C1 segment of cervical spinal cord (tissue), 14 donors: ENCODE measurements at places on chromosomes 5 and 9.

DNA sequence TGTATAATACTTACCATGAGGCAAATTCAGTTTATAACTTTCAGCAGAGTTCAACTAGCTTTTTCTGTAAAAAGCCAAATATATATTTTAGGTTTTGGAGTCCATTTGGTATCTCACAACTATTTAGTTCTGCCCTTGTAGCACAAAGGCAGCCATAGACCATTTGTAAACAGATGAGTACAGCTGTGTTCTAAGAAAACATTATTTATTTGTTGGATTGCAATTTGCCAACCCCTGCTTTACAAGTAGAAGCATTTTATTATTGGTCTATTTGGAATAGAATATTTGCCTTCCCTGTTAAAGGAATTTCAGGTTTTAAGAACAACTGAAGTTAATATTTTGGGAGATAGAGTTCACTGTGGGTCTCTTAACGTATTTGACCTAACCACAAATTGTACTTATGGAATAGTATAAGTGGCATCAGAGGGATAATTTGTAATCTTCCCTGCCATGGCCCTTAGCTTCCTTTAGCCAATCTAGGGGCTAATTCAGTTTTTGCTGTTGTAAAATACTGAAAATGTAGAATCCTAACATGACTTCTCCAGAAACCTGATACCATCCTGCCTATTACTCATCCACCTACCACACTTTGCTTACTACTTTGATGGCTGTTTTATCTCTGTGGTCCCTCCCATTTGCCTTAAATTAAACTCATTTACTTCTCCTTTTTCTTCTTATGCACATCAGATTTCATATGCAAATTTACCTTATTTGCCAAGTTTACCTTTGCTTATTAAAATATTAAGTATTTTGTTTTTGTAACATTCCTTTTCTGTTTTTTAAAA is 109.2 kb downstream of the DMXL1 start:
- no peak for DNase-seq

- peak; percentile 16 for DNase-seq
Measured at GRCh38 chr9:5442400-5443011, 4.8 kb upstream of the PLGRKT start.

DNA sequence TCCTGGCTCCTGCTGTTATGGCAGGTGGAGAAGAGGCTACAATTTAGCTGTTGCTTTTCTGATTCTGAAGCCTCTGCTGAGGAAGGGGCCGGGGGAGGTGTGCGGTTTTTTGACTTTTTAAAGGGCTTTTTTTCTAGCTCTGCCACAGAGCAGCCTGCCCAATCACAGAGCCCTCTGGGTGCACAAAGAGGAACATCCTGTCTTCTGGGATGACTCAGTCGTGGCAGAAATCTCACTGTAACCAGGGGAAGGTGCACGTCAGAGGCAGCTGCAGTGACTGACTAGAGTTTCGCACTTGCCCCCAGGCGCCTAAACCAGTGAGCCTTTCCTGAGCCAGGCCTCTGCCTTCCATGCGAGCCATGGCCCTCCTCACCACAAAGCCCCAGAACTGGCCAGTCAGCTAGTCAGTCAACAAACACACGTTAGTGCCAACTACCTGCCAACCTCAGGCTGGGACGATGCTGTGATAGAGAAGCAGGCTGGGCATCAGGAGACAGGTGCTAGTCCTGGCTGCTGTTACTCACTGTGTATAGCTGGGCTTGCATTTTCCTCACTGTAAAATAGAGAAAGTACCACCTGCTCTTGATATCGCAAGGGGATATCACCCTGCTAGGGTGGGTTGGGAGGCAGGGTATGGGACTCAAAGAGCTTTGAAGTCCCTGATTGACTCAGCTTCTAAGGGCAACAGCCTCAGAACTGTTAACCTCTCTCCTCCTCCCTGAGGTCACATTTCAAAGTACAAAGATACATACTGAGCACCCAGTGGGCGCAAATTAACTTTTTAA is 2.2 kb downstream of the AKNA start:
- DNase-seq, result peak; percentile 56

DNA sequence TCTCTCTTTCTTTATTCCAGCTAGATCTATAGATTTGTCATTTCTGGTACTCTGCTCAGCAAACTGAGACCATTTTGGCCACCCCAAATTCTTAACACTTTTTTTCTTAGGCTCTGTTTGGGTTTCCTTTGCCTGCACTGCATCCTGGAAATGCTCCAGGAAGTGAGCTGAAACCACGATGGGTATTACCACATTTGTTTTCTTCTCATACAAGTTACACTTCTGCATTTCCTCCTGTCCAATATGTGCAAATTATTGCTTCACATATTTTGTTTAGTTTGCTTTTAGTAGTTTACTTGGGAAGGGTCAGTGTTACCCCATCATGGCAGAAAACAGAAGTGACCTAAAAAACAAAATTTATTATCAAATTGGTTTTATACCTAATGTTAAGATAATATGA is 498.6 kb upstream of the GRIN3A start:
- no peak for DNase-seq

- no peak for DNase-seq
Measured at GRCh38 chr5:55187370-55187769, 14.4 kb upstream of the CDC20B start.

DNA sequence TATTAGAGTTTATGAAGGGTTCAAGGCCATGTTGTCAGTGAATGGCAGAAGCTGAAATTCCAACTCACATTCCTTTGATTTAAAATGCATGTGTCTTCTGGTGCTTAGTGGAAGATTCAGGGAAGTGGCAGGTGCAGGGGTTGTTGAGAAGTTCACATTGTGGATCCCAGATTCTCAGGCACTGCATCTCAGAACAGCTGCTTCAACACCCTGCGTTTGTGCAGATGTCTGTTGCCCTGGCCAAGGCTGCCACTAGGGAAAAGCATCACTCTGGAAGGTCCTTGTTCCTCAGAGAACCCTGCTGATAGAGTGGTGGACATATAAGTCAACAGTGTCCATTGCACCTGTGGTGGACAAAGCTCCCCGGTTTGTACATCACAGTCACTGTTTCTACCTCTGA is 162.7 kb downstream of the PAPPA start:
- no peak for DNase-seq

DNA sequence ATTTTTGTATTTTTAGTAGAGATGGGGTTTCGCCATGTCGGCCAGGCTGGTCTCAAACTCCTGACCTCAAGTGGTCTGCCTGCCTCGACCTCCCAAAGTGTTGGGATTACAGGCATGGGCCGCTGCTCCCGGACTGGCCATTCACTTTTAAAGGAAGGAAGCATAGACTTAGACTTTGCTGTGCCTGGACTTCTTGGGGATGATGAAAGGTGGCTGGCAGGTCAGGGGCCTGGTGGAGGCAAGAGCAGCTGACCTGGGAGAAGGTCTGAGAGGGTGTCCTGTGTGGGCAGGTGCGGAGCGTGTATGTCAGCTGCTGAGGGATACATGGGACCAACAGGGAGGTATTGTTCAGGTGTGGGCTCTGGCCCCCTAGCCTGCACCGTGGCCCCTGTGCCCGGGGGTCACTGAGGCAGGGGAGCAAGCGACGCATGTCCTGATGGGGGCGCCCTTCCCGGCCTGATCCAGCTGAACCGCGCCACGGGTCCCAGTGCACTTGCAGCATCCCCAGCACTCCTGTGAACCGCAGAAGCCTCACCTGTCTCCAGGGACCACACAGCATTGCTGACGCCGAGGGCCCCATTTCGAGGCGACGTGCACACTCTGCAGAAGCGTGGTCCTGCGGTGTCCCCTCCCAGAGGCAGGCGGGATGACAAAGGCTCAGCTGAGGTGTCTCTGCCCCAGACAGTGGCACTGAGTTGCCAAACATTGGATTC is 23.1 kb downstream of the NDUFS6 start:
- no peak for DNase-seq

DNA sequence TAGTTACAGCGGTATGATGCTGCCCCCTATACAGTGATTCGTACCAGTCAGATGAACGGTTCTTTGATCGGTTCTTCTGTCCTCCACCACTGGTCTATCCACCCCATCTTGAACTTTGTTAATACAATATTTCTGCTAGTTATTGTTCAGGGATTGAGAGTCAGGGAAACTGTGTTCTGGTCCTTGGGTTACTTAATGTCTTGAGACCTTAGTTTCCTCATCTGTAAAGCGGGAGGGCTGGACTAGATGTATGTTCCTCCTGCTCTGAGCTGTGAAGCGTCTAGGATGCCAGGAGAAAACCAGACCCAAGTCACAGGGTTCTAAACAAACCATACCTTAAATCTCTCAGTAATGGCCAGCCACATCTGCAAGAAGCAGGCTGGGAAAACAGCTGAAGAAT is 1.4 kb upstream of the PIP5K1B start:
- no peak for DNase-seq

DNA sequence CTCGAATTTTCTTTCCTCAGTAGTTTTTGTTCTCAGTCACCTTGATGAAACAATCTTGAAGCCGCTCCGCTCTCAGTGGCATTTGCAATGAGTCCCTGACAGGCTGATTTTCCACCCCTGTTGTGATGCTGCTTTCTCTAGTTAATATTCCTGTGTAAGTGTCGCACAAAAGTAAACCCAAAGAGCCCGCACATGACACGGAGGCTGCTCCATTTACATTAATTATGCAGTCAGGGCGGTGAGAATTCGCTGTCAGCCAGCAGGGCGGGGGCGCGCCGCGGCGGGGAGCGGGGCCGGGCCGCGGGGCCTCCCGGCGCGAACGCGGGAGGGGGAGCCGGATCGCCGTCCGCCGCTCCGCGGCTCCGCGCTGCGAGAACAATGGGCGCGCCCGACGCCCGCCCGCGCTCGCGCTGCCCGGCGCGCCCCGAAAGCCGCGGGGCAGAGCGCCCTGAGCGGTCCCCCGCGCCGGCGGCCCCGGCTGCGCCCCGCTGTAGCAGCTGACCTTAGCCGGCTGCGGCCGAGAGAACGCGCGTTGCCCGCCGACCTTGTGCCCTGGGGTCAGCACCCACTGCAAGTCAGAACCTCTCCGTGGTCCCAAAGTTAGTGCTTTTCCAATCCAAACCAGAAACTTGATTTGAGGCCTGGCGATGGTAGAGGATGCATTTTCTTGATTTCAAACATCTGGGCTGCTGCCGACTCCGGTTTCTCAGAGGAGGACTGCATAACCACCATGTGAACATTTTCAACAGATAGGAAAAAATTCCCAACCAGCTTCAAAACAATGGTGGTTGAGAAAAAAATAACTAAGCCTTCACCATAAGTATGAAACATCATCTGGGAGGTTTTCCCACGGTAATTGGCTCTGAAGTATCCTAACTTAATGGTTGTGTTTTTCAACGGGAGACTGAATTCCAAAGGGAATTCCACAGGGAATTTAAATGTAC is 142.6 kb downstream of the PBX3 start:
- DNase-seq, result peak; percentile 66

GRCh38 chr9:20379804-20380225 is 242.5 kb downstream of the MLLT3 start:
- DNase-seq, result no peak

DNA sequence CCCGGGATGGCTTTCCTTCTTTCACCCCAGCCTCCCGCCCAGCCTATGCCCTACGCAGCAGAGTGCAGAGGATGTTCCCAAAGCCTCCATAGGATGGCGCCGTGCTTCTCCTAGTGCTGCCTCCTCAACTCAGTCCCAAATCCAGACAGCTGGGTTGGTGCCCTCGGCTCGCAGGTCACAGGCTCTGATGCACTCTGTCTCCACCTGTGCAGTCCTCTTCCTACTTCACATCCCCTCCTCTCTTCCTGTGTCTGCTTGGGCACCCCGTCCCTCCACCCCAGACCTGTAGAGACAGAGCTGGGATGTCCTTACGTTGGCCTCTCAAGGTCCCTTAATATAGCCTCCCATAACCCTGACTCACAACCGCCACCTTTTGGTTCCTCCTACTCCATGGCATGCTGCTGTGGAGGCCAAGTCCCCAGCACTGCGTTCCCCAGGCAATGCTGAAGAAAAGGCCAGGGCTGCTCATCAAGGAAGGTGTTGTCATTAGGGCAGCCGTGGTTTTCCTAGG is 314.4 kb downstream of the GADD45G start:
- no peak for DNase-seq

- no peak for DNase-seq
Measured at GRCh38 chr9:76944011-76944410, 38.1 kb upstream of the PRUNE2 start.

DNA sequence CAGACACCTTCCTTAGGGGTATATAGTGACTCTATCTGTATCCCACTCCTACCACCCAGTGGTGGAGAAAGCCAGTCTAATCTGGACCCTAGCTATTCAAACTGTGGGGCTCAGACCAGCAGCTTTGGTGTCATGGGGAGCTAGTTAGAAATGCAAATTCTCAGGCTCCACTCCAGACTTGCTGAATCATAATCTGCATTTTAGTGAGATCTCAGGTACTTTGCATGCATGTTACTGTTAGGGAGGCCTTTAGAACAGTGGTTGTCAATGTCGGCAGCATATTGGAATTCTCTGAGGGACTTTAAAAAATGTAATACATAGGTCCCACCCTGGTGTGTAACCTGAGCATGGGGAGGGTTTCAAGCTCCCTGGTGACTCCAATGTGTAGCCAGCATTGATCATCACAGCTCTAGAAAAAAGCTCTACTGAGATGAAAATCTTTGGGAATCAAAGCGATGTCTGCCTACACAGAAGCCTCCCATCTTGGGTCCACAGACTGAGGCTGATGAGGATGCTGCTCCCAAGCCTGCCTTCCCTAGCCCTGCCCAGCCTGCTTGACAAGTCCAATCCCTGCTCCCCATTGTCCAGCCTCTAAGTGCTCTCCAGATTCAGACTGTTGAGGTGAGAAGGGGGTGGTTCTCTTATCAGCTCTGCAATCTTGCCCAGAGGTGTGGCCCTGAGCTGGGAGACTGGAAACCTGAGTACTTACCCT is 11.9 kb upstream of the GM2A start:
- DNase-seq, result no peak

- DNase-seq, result no peak
Measured at GRCh38 chr9:36163786-36164170, 5.4 kb upstream of the CCIN start.

DNA sequence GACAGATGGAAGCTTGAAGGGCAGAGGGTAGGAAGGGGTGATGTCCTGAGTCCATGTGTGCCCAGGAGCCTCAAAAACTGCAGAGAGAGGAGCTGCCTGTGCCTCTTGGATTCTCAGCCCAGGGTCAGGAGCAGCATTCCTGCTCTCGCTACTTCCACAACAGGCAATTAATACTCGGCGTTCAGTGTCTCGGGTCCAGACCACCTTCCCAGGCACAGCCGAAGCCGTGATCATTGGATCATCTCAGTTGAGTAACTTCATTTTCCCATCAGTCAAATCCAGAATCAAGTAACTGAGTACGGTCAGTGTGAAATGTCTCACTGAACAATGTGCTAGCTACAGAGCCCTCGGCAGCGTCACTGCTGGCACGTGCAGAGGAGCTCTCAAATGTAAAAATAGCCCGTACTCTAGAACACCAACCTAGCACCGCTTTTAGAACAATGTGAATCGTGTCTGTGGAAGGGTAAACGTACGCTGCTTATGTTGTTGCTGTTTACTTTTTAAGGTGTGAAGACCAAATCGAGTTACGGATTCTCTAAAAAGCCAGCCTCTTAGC is 63.5 kb upstream of the IRX4 start:
- DNase-seq, result no peak

DNA sequence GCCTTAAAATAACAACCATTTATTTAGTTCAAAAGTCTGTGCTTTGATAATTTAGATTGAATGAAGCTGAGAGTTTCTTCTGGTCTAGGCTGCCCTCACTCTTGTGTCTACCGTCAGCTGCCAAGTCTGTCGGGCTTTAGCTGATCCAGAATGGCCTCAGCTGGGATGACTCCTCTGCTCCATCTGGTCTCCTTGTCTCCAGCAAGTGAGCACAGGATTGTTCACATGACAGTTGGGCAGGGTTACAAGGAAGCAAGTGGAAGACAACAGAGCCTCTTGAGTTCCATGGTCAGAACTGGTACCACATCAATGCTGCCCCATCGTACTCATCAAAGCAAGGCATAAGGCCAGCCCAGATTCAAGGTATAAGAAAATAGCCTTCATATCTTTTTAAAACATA is 9.0 kb downstream of the HTR1A start:
- DNase-seq, result no peak

- DNase-seq, result no peak
Measured at GRCh38 chr5:177440211-177440989, 6.2 kb upstream of the PRR7 start.
